ENCODE measurements at places on chromosomes 7 and 10.

DNA sequence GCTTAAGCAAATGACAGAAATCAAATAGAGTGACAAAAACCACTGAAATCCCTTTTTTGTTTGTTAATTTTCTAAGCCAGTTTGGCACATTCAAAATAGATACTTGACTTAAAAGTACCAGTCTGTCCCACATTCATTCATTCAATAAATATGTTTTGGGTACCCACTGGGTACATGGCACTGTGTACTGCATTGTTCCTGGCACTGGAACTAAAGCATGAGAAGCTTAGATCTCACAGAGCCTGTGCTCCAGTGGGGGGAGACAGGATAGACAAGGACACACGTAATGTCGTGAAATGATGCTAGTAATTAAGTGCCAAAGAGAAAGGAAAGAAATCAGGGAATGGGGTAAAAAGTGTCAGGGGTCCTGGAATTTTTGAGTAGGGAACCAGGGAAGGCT lies 13.0 kb downstream of the MTURN start:
- DNase-seq = no peak

DNA sequence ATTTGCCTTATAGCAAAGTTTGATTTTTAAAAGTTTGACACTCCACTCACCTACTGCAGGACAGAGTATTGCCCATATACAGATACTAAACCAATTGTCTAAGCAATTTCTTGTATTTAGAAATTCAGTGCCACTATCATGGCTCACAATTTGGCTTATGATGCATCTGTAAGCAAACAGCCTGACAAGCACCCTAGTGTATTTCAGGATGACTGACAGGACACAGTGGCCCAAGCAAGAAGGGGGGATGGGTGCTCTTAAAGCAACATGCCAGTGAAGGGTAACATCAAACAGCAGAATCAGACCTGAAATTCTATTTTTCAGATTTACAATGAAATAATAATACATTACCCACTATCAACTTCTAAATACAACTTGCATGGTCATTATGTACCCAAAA lies 30.5 kb downstream of the CTNNA3 start:
- DNase-seq = no peak

DNA sequence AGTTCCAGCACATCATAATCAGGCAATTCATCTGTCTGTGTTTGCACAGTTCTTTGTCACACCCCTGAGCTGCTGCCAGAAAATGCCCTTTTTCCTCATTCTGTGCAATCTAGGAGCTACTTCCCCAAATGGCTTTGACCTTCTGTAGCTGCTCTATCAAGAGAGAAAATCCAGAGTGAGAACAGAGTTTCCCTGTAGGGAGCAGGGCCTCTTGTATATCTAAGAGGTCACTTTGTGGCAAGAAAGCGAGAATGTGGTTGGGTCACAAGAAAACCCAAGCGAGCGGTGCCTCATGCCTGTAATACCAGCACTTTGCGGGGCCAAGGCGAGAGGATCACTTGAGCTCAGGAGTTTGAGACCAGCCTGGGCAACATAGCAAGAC lies 24.3 kb downstream of the SLC29A3 start:
- no peak for DNase-seq

DNA sequence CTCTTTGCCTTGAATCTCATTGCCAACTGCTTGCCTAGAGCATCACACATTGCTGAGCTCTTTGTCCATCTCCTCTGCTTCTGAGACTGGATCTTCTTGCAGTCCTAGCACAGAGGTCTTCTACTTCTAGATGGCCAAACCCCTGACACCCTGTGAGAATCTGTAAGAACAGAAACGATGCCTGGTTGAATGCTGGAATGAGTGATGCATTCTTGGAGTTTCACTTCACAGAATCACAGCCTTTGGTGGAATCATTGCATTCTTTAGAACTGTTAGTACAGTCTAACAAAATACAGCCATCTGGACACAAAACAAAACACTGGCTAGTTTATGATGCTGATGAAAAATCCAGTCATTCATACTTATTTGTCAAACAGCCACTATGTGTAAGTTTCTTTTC lies 141.7 kb upstream of the ITGB1 start:
- DNase-seq = no peak

GRCh38 chr10:5284311-5285057 lies 80.3 kb upstream of the UCN3 start:
- DNase-seq = no peak
